Muscle of back (tissue), 13 donors: ENCODE measurements at places on chromosomes 12 and 14. TPM values are rescaled to one million over a fixed set of nuclear protein-coding genes. Genes with fewer than 3 reads are reported as not detected.

DNA sequence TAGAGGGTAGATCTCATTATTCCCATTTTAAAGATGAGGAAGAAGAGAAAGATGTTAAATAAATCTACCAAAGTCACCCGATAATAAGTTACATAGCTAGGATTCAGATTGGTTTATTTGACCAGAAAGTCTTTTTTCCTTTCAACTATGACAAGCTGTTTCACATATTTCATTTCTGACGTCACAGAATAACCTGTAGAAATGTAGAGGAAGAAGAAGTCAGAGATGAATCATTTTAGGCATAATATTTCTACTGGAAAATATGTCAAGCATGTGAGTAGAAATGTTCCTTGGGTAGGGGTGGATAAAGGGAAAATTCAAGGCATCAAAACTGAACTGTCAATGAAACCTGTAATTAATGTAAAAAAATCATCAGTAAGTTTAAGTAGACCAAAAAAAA, 107.0 kb downstream of the MGST1 start:
- peak; percentile 3 for DNase-seq

DNA sequence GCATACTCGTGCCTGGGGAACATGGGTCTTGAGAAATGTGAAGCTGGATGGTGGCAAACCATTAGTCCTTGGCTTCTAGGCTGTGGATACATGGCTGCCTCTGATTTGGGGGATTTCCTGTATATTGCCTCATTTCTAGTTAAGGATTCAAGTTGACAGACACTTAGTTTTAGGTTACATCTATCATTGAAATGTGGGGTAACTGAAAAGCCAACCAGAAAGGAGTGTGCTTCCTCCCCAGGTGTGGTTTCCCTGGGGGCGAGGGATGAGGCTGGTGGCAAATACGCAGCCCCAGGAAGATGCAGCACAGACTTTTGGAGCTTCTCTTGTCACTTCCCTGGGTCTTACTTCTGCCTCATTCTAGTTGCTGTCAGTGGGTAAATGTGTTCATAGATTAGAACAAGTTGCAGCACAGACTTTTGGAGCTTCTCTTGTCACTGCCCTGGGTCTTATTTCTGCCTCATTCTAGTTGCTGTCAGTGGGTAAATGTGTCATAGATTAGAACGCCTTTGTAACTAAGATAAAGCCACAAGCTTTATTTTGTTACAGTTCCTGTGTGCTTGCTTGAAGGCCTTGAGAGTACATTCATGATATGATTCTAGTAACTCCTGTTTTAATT, 85.1 kb downstream of the BORCS5 start:
- DNase-seq = no peak

- DNase-seq = no peak
These were observed 44.2 kb upstream of the DCD start for GRCh38 chr12:54692353-54692752.

- no peak for DNase-seq
These were observed 597.7 kb downstream of the DIO2 start for GRCh38 chr14:79613625-79614024.

DNA sequence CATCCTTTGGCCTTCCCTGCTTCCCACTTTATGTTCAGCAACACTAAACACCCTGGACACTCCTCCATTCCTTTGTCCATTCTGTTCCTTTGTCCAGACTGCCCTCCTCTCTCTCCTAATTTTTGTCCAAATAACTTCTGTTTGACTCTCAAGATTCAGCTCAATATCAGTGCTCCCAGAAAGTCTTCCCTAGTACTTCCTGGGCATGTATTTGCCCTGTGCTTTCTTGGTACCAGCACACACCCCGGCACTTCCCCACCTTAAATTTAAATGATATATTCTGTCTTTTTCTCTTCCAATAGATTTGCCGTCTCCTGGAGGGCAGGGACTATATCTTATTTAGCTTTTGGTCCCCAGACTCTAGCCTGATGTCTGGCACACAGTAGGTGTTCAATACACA, 6.5 kb upstream of the APOLD1 start:
- DNase-seq = no peak

DNA sequence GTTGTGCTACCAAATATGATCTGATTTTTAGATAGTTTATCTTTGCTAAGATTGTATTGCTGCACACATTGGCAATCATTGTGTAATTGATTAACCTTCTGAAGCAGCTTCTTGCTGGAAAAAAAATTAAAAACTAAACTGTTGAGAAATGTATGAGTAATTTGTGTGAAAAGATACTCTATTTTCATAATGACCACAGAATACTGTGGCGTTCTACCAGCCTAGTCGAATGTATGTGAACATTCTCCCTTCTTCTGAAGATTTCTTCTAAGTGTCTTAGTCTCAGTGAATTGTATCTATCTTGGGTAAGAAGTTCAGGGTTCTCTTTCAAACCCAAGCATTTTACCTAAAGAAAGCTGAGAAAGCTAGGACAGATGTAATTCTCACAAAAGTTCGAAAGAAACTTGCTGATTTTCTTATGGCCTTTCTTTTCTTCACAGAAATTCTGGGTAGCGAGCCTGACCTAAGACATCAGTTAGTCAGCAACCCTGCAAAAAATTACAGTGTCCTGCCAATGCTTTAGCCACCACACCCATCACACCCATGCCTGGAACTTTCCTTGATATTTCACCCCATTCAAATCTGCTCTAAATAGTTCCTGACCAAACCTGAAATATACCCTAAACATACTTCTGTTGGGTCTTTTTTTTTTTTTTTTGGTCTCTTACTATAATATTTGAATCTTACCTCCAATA, 27.1 kb upstream of the C12orf71 start:
- DNase-seq = no peak

DNA sequence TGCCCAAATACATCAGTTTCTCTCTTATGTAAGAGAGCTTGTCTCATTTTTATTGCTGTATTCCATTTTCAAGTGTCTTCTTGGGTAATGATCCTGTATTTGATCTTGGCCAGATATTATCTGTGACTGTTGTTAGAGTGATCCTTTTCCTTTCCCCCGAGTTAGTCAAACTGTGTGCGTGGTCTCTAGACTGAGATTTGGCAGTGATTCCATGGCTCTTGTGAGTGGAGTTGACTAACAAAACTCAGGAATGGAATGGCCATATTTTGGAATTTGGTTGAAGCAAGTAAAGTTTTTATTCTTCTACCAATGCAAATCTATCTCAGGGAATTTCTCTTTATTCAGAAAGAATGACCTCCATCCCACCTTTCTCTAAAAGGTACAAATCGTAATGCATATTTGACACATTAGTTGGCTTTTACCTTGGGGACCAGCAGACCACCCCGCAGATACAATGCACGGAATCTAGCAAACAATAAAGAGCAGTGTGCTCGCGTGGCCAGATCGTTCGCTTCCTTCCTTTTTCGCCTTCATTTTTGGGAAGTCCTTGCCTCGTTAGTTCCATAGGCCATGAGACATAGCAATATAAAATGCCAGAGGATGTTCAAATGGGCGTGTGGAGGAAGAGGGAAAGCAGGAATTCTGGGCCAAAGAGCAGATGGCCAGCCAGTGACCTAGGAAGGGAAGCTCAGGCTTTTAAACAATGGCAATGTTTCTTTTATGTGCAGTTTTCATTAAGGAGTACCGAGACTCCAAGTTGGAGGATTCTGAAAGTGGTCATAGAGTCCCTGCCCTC, 24.4 kb downstream of the ETV6 start:
- no peak for DNase-seq

- DNase-seq = no peak
These were observed 85.8 kb downstream of the TNFAIP2 start for GRCh38 chr14:103209054-103209453.

- DNase-seq = peak; percentile 91
These were observed 107.4 kb downstream of the PRICKLE1 start for GRCh38 chr12:42482041-42482747.

DNA sequence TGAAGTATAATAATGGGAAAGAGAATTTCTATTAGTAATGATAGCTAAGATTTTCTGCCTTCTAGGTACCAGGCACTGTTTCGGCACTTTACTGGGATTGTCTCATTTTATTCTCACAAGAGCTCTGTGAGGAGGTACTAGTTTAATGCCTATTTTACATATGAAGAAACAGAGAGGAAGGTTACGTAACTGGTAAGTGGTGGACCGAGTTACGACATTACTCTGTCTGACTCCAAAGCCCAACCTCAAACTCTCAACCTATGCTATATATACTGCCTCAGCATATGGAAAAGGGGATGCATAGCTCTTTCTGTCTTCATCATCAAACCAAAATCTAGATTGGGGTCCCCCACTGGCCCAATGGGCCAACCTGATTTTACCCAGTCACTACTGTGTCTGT, 133.5 kb downstream of the KTN1 start:
- DNase-seq = no peak

GRCh38 chr12:96371790-96372699, 28.2 kb downstream of the CDK17 start:
- no peak for DNase-seq

GRCh38 chr12:49030714-49031572, 12.4 kb upstream of the PRKAG1 start:
- no peak for DNase-seq

NEMF gene
- 51.7 TPM for polyA plus RNA-seq

RAB15 gene
- 24.7 TPM for polyA plus RNA-seq

FGF6 gene
- polyA plus RNA-seq = 28.5 TPM

RPL10L gene
- polyA plus RNA-seq = not detected

ZFHX2 gene
- polyA plus RNA-seq = 2.4 TPM

DENND5B gene
- polyA plus RNA-seq = 22.3 TPM

DCN gene
- 1,444 TPM for polyA plus RNA-seq

C12orf76 gene
- polyA plus RNA-seq = 21.8 TPM

LRP1 gene
- polyA plus RNA-seq = 148 TPM

SPIC gene
- not detected for polyA plus RNA-seq

ACTN1 gene
- polyA plus RNA-seq = 58.3 TPM
